ENCODE measurements at places on chromosomes 7 and 10. TPM values are rescaled to one million over a fixed set of nuclear protein-coding genes. Genes with fewer than 3 reads are reported as not detected.

The SPDYE8 gene
- not detected for total RNA-seq

The STEAP1B gene
- 0.08 TPM for total RNA-seq

The FKBP14 gene
- 6.4 TPM for total RNA-seq

The OR6V1 gene
- total RNA-seq, result not detected

The EFCAB10 gene
- not detected for total RNA-seq

The SLC26A5 gene
- total RNA-seq, result not detected

The DRGX gene
- total RNA-seq, result not detected

The PNLIPRP2 gene
- not detected for total RNA-seq

The CCSER2 gene
- total RNA-seq, result 24.5 TPM

The ACSM6 gene
- not detected for total RNA-seq

GRCh38 chr10:59561477-59562121 is 148.1 kb downstream of the SLC16A9 start:
- peak; percentile 86 for DNase-seq

- DNase-seq, result no peak
These were observed 9.8 kb downstream of the IGFBP3 start for GRCh38 chr7:45911311-45911710.

- no peak for DNase-seq
These were observed 152.0 kb upstream of the LRGUK start for GRCh38 chr7:133975130-133975529.

DNA sequence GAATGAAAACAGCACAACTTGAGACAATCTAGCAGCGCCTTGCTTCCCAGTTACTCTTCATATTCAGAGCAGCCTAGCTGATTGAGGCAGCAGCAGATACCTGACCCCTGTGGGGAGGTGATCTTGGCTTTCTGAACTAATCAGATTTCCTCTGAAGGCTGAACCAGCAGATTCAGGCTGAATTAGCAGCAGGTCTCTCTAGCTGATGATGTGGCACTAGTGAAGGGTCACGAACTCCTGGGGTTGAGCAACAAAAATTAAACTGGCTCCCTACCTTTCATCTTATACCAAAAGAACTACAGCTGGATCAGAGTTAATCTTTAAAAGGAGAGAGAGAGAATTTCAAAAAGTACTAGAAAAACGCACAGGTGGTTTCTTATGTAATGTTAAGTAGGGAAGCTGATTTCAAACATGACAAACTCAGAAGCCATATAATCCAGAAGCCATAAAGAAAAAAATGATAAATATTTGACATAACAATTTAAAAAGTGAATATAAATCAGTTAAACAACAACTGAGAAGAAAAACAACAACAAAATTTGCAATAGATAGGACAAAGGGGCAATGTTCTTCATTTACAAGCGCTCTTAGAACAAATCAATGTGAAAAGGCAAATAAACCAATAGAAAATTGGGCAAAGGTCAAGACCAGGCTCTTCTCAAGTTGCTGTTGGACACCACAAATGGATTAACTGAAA is 13.5 kb downstream of the SLC25A13 start:
- DNase-seq, result no peak

GRCh38 chr7:24966802-24967201 is 13.2 kb downstream of the OSBPL3 start:
- no peak for DNase-seq

GRCh38 chr7:131459256-131459655 is 97.2 kb downstream of the PODXL start:
- peak; percentile 38 for DNase-seq

DNA sequence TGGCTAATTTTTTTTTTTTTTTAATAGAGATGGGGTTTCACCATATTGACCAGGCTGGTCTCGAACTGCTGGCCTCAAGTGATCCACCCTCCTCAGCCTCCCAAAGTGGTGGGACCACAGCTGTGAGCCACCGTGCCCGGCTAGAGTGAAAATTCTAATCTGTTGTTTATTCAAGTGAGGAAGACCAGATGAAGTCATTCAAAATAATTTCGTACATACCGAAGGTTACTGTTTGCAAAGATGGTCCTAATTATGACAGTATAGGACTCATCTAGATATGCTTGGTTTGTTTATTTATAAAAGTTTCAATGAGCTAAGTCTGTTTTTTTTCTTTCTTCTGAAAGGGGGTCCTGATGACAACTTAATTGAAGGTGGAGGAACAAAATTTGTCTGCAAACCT is 376.8 kb downstream of the EXOC4 start:
- DNase-seq, result no peak

DNA sequence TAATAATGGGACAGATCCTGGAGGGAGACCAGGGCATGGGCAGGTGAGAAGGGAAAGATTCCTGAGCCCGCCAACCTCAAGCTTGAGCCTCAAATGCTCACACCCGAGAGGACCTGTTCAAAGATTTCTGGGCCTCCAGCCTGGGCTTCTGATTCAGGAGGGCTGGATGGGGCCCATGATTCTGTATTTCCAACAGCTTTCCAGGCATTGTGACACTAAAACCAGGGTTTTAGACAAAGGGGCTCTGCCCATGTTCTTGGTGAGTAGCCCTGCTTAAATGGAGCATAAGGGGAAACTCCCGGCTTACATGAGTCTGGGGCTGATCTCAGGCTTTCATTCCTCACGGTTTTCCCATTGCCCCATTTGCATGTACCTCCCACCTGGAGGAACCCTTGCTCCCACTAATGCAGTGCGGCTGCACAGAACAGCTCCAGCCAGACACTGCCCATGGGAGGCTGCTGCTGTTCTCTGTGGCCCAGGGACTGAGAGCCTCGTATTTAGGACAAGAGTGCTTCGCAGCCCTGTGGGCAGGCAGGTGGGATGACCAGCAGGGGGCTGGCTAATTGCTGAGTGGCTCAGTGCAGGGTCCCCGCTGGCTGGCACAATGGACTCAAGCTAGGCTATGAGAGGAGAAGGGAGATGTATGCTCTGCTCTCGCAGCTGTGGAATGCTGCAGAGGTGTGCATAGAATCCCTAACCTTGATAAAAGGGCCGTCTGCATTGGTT is 135.3 kb upstream of the COBL start:
- no peak for DNase-seq

GRCh38 chr7:91347290-91347689 is 83.1 kb downstream of the FZD1 start:
- peak; percentile 31 for DNase-seq

- no peak for DNase-seq
These were observed 242.6 kb downstream of the CNTNAP2 start for GRCh38 chr7:146359176-146359575.

- no peak for DNase-seq
These were observed 3.5 kb downstream of the RASSF4 start for GRCh38 chr10:44962870-44963738.

DNA sequence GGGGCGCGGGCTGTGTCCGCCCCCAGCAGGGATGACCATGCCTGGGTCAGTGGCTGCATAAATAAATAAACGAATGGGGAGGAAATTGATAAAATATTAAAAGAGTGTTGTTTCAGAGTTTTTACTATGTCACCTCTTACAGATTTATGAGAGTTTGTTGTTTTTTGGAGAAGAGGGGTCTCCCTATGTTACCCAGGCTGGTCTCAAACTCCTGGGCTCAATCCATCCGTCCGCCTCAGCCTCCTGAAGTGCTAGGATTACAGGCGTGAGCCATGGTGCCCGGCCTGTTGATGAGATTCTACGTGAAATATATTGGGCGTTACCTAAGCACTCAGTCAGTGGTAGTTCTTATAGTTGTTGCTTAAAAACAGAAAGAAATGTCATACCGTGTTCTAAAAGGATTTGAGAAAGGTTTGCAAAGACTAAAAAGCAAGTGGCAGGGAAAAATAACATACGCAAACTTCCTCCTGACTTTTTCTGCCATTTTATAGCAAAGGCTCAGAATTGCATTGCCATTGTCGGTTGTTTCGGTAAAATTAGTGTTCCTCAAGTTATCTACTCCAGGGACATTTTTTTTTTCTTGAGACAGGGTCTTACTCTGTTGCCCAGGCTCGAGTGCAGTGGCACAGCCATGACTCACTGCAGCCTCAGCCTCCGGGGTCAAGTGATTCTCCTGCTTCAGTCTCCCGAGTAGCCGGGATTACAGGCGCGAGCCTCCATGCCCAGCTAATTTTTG is 39.5 kb upstream of the FOXK1 start:
- DNase-seq, result no peak

GRCh38 chr7:42478717-42479116 is 241.7 kb upstream of the GLI3 start:
- no peak for DNase-seq

- DNase-seq, result peak; percentile 51
These were observed 262.8 kb upstream of the AOAH start for GRCh38 chr7:36986948-36987724.

GRCh38 chr10:116554628-116555027 is 8.9 kb downstream of the PNLIP start:
- no peak for DNase-seq

DNA sequence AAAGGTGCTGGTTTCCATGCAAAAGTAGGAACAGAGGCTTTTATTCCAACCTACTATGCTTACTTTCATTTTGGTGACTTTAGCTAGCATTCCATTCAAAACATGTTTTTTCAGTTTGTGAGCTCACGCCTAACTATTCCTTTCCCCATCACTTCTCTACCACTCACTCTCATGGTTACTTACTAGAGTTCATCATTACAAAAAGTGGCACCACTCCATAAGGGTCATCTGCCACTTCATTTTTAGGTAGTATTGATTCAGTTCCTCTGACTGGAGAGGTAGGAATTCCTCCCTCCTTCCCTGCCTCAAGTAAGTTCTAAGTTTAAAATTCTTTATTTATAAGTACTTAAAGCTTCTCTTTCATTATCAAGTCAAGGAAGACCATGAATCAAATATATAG is 543.1 kb downstream of the HTR7 start:
- no peak for DNase-seq

DNA sequence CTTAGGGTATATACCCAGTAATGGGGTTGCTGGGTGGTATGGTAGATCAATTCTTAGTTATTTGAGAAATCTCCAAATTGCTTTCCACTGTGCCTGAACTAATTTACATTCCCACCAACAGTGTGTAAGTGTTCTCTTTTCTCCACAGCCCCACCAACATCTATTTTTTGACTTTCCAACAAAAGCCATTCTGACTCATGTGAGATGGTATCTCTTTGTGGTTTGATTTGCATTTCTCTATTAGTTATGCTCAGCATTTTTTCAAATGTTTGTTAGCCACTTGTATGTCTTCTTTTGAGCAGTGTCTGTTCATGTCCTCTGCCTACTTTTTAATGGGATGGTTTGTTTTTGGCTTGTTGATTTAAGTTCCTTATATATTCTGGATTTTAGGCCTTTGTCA is 66.4 kb downstream of the MGAM2 start:
- peak; percentile 25 for DNase-seq

DNA sequence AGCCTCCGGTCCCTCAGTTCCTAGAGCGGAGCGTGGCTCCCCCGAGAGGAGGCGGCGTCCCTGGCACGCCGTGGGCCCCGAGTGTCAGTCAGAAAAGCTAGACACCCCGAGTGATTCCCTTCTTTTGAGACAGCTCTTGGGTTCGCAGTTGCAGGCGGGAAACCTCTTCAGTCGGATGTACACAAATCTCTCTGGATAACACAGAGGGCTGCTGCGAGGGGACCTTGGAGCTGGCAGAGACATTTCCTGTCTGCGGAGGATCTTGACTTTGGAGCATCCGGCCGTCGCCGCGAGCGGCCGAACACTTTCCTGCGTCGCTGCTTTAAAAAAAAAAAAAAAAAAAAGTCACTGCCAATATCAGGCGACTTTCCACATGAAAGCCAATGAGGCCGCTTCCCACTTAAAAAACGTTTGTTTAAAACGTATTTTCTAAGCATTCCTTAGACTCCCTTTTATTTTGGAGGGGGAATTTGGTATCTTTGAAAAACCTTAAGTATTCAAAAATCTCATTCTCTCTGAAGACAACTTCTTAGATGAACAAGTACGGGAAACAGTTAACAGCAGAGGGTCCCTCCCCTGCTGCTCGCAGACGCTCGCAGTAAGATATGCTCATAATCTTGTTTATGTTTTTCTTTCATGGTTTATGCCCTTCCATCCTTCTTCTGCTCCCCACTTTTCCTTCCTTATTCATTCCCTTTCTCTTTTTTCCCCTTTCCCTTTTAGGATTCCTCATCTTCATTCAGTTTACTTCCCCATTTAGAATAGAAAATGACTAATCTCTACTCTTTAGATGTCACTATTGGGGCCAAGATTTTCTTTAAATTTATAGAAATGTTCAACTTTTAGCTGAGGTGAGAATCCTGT is 10.0 kb downstream of the HHEX start:
- no peak for DNase-seq

GRCh38 chr10:125113691-125114371 is 46.5 kb downstream of the CTBP2 start:
- no peak for DNase-seq

DNA sequence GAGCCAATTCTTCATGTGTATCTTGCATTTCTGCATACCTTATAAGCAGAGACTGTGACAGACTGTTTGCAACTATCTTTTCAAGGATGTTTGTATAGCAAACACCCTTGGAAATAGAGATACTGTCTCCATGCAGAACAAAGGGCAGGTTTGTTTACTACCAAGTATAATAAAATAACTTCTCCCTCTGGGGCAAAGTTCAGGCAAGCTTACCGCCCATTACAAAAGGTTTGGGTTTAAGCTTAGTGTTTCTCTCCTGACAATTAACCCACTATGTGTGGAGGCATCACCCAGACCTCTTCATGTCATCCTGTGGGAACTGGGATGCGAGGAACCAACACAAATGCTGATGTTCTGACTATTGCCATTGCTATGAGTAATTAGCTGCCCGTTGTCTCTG is 479.1 kb upstream of the ZMIZ1 start:
- DNase-seq, result no peak

- DNase-seq, result no peak
These were observed 61.1 kb upstream of the ZMIZ1 start for GRCh38 chr10:79007421-79008319.

- DNase-seq, result peak; percentile 72
These were observed 1.7 kb downstream of the DPY19L1 start for GRCh38 chr7:35035511-35035961.

DNA sequence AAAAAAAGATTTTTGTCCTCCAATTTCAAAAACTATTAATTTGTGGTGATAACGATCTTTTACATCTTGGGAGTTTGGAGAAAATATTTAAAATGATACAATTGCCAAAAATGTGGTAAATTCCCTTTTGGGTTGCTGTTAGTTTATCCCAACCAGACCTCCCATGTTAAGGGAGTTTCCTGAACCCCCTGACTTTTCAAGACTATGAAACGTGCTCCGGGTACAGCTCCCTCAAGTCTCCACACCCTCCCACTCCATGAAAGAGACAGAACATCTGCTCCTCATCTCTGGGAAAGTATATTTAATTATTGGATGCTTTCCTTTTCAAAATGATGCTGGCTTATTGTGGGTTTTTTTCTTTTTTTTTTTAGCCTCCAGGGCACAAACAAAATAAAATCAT is 534.6 kb upstream of the NRP1 start:
- DNase-seq, result no peak

DNA sequence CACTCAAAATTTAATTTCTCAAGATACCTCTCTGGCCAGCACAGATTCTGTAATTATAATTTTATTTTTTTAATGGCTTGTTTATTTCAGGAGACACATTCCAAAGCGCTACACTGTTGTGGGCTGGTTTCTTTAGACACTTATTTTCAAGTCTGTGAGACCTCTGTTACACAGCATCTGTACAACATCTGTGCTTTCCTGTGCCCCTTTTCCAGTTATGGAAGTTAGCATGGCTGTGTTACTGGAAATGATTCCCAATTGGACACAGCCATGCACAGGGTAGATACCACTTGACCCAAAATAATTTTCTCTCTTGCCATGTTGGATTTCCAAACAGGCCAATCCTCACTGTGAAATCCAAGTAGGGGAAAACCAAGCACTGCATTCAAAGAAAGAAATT is 172.3 kb upstream of the ADCY1 start:
- DNase-seq, result no peak

All from HT1080 (cell line).